ENCODE measurements at places on chromosomes 1 and 21.

GRCh38 chr1:212664409-212665199 lies 35.0 kb downstream of the BATF3 start:
- no peak for DNase-seq

DNA sequence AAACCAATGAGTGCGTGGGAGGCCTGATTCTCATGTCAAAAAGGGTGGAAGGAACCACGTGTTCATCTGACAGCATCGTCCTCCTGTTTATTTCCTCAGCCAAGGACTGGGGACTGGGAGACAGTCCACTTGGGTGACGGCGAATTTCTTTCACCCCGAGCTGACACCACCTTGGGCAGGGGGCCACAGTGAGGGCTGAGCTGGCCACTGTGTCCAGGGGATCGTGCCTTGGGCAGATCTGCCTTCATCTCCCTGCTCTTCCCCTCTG lies 122.1 kb downstream of the SIM2 start:
- no peak for DNase-seq

GRCh38 chr21:25515484-25516405 lies 91.5 kb downstream of the MRPL39 start:
- DNase-seq = no peak

DNA sequence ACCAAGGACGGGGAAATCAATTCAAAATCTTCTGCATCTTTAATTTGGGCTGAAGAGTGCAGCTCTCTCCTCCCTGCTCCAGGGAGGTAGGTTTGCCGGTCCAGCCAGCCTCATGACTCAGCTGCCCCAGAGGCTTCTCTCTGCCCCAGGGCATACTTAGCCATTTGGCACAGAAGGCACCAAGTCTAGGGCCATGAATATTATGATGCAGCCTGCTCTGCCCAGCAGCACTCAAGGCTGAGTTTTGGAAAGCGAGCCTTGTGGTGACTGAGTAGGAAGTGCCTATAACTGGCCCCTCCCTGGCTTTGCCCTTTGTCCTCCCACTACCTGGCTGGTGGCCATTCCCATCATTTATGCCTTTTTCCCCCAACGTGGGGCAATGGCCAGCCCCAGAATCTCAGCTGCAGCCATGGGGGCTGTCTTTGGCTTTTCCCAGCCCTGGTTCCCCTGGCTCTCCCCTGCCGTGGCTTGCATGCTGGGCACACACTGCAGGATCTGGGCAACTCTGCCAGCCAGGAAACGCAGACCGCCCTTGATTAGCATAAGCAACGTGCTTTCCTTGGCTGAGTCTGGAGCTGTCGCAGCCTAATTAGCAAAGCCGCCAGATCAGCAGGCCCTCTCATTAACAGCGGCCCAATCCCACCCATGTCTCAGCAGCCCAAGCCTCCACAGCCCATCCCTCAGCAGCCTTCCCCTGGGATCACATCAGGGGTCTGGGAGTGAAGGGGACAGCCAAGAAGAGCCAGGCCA lies 258.6 kb upstream of the TMEM51 start:
- DNase-seq = no peak

GRCh38 chr1:161032409-161032808 lies 6.4 kb downstream of the TSTD1 start:
- no peak for DNase-seq

- no peak for DNase-seq
These were observed 299.9 kb downstream of the TM2D1 start for GRCh38 chr1:61425040-61425439.

DNA sequence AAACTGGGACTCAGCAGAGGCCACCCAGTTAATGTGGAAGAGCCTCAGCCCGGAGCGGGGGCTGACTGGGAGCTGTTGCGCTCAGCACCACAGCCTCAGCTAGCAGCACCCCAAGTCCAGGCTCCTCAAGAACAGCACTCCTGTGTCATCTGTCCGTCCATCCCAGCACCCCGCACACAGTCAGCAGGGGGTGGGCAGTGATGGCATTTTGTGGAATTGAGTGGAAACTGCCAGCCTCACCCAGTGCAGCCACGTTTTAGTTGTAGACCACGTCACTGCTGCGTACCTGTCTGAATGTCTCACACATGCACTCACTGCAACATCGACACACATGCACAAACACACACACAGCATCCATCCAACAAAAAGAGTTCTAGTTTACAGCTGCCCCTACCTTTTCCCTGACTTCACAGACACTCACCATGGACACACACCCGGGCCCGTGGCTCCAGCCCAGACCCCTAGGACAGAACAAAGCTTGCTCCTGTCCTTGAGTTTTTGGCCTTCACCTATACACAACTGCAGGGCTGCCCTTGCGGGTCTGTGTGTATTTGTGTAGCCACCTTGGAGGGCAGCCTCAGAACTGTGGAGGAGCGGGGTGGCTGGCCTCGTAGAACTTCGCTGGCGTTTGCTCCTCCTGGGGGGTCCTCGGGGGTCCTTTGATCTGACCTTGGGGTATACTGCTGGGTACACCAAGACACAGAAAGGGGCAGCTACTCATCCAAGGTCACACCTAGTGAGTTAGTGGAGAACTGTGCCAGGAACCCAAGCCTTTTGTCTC lies 5.2 kb downstream of the KCNQ4 start:
- DNase-seq = no peak

DNA sequence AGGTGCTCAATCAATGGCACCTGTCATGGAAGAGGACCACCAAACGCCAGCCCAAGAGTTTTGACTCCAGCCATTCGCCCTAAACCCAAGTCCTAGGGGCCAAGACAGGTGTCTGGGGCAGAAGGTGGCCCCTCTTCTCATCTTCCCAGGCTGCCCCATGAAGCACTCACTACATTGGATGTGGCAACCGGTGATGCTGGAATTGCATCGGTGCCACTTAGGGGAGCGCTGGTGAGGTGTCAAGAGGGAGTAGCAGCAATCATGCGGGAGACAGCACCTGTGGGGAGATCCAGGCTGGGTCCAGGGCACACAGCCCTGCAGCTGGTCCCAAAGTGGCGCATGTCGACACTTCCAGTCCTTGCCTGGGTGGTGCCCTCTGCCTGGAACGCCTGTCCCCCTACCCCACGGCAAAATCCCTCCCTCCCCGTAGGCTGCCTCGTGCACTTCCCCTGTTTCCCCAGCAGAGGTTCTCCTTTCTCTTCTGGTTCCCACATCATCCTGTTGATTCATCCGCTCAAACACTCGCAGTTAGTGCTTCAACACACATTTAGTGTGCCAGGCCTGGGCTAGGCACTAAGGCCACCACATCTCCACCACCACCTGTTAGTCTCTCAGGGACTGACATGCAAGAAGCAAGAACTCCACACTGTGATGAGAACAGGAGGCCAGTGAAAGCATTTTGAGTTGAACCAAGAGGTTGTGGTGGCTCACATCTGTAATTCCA lies 18.5 kb downstream of the PLA2G2D start:
- DNase-seq = no peak

- DNase-seq = no peak
These were observed 58.7 kb downstream of the DIP2A start for GRCh38 chr21:46517361-46517760.

DNA sequence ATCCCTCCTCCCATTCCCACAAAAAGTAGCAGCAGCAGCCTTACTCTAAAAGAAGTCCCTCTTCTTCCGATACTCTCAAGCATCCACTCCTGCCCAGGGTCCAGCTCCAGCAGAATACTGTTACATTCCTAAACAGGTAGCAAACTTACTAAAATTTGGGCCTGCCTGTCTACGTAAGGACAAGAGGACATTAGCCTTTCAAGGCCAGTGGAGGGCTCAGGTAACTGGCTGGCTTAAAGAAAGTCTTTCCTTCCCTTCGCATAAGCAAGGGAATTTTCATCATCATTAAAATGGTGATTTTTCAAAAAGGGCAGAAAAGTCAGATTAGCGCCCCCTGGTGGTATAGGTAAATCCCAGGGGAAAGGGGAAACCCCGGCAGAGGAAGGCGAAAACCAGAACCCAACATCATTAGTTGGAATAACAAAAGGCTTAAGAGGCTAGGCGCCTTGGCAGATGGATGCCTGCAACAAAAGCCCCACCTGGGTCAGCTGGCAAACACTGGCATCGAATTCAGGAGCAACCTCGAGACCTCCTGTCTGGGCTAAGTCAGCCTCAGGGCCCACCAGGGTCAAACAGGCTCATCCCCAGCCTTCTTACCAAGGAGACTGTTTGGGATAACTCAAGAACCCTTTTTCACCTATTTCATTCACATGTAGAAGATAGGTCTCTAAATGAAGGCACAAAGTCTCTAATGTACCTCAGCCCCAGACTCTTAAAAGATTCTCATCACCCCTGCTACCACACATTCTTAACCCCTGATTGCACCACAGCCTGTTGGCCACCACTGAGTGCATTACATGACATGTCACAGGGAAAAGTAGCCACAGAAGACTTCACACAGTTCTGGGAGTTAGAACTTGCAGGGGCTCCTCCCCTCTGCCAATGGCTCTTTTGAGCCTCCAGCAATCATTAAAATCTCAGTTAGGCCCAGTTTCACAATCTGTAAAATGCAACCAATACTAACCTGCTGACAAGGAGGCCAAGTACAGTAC lies 36.7 kb downstream of the ERI3 start:
- peak; percentile 23 for DNase-seq

DNA sequence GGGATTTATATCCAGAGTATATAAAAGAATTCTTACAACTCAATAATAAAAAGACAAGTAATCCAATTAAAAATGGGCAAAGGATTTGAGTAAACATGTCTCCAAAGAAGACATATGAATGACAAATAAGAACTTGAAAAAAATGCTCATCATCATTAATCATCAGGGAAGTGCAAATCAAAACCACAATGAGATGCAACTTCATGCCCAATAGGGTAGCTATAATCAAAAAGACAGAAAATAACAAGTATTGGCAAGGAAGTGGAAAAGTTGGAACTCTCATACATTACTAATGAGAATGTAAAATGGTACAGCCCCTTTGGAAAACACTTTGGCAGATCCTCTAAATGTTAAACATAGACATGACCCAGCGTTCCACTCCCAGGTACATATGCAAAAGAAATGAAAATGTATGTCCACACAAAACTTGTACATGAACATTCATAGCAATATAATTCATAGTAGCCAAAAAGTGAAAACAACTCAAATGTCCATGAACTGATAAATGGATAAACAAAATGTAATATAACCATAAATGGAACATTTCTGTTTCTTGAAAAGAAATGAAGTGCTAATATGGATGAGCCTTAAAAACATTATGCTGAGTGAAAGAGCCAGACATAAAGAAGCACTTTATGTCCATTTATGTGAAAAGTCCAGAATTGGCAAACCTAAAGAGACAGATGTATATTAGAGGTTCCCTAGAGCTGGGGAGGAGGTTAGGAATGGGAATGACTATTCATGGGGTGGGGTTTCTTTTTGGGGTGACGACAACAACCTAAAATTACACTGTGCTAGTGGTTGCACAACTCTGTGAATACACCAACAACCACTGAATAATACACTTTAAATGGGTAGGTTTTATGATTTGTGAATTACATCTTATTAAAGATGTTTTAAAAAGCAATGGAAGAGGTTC lies 259.7 kb downstream of the RHOU start:
- no peak for DNase-seq

DNA sequence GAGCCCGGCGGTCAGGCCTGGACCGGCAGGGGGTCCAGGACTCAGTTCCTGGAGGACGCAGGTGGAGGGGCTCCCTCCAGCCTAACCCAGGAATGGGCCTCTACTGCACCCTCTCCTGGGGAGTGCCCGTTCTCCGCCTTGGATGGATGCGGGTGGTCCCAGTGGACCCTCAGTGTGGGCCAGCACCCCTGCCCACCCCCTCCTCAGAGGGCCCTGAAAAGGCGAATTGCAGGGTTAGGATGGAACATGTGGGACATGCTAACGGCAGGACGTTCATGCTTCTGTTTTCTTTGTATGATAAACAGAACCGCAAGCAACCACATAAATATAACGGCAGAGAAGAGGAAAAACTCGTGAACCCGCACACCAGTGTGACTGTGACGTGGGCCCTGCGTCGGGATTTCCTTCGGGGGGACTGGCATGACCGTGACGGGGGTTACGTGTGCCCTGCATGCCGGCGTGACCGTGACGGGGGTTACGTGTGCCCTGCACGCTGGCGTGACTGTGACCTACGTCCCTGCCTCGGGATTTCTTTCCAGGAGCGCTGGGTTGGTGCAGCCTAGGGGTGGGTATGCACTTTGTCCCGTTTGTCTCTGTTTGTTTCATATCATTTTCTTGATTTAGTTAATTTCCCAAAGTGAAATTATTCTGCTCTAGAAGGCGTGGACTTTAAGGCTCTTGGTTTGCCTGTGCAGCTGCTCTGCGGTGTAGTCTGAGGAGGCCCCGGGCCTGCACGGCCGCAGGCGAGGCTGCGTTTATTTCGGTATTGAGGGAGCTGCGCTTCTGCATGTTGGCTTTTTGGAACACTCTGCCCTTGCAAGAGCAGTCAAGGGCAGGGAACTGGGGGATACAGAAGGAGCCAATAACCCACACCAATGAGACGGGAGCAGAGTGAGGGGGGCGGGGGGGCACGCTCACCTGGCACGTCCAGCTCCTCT lies 3.1 kb downstream of the FTCD start:
- no peak for DNase-seq

DNA sequence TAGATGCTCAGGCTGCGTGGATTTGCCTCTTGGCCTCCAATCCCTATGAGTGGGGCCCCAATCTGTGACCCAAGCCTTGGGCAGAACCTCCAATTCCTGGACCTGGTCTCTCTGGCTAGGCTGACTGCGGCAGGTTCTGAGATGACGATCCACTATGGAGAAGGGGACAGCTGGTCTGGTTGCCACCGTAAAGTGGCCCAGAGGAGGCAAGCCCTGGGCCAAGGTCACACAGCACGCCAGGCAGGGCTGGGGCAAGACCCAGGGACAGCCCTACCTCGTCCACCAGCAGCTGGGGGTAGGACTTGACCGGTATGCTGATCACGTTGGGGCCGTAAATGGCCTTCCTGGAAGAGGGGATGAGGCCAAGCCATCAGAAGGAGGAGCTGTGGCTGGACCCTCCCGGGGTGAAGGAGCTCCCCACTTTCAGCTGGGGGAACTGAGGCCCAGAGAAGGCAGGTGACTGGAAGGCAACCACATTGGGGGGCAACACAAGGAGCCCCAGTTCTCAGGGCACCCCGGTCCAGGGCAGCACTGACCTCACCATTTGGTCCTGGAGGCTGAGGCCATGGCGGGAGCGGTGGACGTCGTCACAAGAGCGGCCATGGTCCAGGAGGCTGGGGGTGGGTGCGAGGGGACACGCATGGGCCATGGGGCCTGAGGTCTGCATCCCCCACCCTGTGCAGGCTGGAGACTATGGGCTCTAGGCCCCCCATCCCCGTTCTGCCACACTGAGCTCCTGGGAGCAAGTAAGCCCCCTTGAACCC lies 9.8 kb downstream of the ATP13A2 start:
- DNase-seq = no peak

DNA sequence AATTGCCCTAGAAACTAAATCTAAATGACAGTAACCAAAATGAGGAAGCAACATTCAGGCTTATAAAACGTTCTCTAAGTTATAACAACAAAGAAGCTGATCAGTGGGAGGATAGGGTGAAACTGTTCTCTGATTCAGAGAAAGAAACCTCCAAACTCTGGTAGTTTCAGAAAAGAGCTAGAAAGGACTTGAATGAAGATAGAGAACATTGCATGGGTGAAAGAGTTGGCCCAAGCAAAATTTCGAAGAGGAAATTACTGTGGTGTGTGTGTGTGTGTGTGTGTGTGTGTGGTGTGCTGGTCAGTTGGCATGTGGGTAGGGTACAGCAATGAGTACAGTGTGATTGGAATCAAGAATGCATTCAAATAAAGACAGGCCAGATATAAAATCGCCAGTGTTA lies 16.5 kb upstream of the SPAG17 start:
- no peak for DNase-seq

- DNase-seq = no peak
These were observed 19.7 kb downstream of the AK4 start for GRCh38 chr1:65167586-65168242.

All from activated T-helper 1 cell treated with anti-CD3 and anti-CD28 coated beads, Interleukin-2, amount 50 U/mL, for 16 hours (primary cell).